ENCODE measurements at places on chromosomes 5 and 9. TPM values are rescaled to one million over a fixed set of nuclear protein-coding genes. Genes with fewer than 3 reads are reported as not detected.

The CARTPT gene
- total RNA-seq, result not detected

The ABCA2 gene
- total RNA-seq, result 23.9 TPM

The CDO1 gene
- total RNA-seq, result 29.2 TPM

The DMRT1 gene
- total RNA-seq, result not detected

The PCAT7 gene
- total RNA-seq, result not detected

The ECSCR gene
- not detected for total RNA-seq

The OLFML2A gene
- 5.7 TPM for total RNA-seq

The TMEM252 gene
- total RNA-seq, result not detected

The NUTM2G gene
- not detected for total RNA-seq

The FBP2 gene
- not detected for total RNA-seq

The NRG2 gene
- 0.32 TPM for total RNA-seq

The SLC22A4 gene
- 4.4 TPM for total RNA-seq

The NKD2 gene
- 4.0 TPM for total RNA-seq

The TOR4A gene
- total RNA-seq, result 5.8 TPM

The PLAC8L1 gene
- total RNA-seq, result not detected

The NDST1 gene
- 22.2 TPM for total RNA-seq

The TLX3 gene
- not detected for total RNA-seq

The PCDHGC5 gene
- total RNA-seq, result 3.5 TPM

The PCDHGA10 gene
- 2.3 TPM for total RNA-seq

The PTPRD gene
- 13.1 TPM for total RNA-seq

The CFAP157 gene
- total RNA-seq, result 0.09 TPM

The RPP25L gene
- 24.9 TPM for total RNA-seq

The NSG2 gene
- not detected for total RNA-seq

The DNAI1 gene
- not detected for total RNA-seq

The SH3TC2 gene
- 0.34 TPM for total RNA-seq

The SLCO6A1 gene
- not detected for total RNA-seq

The WHRN gene
- 1.4 TPM for total RNA-seq

The CDKN2B-AS1 gene
- total RNA-seq, result 5.6 TPM

The RASGEF1C gene
- total RNA-seq, result not detected

The KIAA1191 gene
- 41.8 TPM for total RNA-seq

The TMEM174 gene
- not detected for total RNA-seq

The IPPK gene
- 13.2 TPM for total RNA-seq

The FOXD4L4 gene
- 0.32 TPM for total RNA-seq

The TMEM215 gene
- total RNA-seq, result not detected

The IRX1 gene
- 0.09 TPM for total RNA-seq

The PTCH1 gene
- total RNA-seq, result 1.6 TPM

The ANKRD20A1 gene
- 0.16 TPM for total RNA-seq

The LCN9 gene
- total RNA-seq, result not detected
